Stimulated activated CD4-positive, alpha-beta T cell treated with anti-CD3 and anti-CD28 coated beads, Interleukin-1b, Interleukin-23, amount 100 ng/mL, for 1 hour (primary cell): ENCODE measurements at places on chromosomes 12 and 14.

DNA sequence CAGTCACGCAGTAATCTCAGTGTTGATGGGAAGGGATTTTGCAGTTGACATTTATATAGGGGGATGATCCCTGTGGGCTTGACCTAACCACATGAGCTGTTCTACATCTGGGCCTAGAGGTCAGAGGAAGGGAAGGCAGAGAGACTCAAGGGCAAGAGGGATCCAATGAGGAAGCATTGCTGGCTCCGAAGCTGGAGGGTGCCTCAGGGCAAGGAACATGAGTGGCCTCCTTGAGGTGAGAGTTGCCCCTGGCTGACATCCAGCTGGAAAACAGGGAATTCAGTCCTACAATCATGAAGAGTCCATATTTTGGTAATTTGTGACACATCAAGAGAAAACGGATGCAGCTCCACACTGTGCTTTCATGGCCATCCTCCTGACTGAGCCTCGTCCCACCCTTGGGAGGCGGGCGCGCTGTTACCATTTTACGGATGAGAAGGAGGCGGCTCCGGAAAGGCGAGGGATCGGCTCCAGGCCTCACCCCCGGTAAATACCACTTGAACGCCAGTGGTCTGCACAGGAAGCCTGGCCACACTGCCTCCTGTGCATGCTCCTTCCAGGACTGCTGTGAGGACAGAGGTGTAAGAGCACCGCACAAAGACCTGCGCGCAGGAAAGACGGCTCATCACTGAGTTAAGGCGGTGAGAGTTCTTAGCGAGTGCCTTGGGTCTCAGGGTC, 18.5 kb upstream of the FKBP4 start:
- no peak for DNase-seq

GRCh38 chr14:46488374-46488773, 163.2 kb downstream of the RPL10L start:
- DNase-seq, result no peak

- no peak for DNase-seq
These were observed 69.3 kb downstream of the GALNT9 start for GRCh38 chr12:132259872-132260695.

GRCh38 chr12:10214136-10214894, 1.6 kb downstream of the GABARAPL1 start:
- no peak for DNase-seq

- DNase-seq, result no peak
These were observed 107.0 kb downstream of the VRK1 start for GRCh38 chr14:96904201-96904600.

DNA sequence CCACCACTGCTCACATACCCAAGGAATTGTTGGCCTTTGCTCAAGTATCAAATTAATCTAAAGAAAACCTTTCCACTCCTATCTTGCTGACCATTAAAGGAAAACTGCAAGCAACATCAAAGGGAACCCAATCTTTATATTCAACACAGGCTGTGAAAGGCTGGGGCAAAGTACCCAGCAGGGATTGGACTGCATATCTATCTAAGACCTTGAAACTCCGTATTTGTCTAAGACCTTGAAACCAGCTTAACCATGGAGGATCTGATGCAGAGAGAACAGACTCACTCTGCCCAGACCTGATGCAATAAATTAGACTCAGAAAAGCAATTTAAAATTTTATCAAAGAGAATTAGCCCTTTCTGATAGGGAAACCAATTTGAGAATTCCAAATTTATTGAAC, 102.2 kb downstream of the DIO2 start:
- DNase-seq, result no peak

DNA sequence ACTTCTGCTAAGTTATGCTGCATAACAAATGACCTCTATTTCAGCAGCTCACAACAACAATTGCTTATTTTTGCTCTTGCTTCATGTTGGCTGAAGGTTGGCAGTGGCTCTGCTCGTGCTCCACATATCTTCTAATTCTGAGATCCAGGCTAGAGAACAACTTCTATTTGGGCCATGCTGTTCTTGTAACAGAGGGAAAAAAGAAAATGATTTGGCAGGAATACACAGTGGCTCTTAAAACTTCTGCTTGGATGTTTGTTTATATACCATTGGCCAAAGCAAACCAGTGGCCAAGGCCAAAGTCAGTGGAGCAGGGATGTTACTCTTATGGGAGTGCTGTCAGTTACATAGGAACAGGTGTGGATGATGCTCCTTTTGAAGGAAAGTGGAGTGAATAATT, 32.1 kb downstream of the GPHN start:
- DNase-seq, result no peak

GRCh38 chr12:125071456-125071855, 6.2 kb downstream of the AACS start:
- no peak for DNase-seq

DNA sequence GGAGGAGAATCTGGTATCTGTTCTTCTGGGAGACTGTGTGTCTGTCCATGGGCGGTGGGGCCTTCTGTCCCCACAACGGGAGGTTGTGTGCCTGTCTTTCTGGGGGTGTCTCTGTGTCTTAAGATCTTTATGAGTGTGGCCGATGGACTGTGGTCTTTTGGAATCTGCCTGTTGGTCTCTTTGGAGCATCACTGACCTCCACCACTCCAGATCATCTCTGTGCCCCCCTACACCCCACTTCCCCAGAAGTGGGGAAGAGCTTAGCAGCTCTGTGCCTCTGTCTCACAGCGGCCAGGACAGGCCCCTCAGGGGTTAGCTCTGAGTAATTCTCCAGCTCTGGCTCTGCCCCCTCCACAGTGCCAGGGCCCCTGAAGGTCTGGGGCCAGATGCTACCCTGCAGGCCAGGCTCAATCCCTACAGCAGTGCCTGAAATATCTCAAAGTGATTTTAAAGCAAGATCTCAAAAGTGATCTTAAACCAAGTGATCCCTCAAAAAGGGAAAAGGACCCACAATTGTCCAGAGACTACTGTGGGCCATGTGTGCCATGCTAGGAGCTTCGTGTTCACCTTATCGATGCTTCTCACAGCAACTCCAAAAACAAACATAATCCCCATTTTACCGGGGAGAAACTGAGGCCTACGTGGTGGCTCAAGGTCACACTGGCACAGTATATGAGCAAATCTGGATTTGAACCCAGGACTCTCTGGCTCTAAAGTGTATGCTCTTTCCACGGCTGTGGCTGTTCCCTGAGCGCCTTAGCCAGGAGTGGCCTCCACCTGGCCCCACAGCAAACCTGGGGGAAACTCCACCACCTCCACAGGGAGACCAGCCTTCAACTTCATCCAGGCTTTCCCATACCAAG, 26.0 kb upstream of the KRT78 start:
- DNase-seq, result no peak

- no peak for DNase-seq
These were observed 147.2 kb downstream of the HELB start for GRCh38 chr12:66449531-66449930.

- no peak for DNase-seq
These were observed 365.7 kb downstream of the RPS29 start for GRCh38 chr14:49220492-49220891.

- no peak for DNase-seq
These were observed at the start of gene DHH for GRCh38 chr12:49094160-49094974. Gene DHH, minus strand, starts transcription at chr12:49094801. Its CDS starts 289 bp downstream, at chr12:49094512.

- DNase-seq, result no peak
These were observed 163.4 kb downstream of the AKAP6 start for GRCh38 chr14:32492457-32492856.

DNA sequence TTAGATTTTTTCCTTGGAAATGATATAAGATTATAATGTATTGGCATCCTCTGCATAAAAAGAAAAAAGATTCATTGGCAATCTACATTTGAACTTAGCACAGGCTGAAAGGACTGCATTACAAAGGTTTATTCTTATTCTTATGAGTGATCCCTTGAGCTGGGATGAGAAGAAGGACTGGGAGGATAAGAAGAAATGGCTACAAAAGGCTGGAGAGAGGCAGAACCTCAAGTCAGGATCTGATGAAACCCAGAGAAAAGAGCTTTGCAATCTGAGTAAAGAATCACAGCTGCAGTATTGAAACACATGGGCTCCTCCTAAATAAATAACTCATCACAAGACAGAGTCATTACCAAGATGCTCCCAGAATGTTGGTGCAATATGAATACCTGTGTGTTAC, 1635.4 kb upstream of the FLRT2 start:
- DNase-seq, result no peak

- no peak for DNase-seq
These were observed 20.2 kb upstream of the P2RX7 start for GRCh38 chr12:121112496-121112895.

DNA sequence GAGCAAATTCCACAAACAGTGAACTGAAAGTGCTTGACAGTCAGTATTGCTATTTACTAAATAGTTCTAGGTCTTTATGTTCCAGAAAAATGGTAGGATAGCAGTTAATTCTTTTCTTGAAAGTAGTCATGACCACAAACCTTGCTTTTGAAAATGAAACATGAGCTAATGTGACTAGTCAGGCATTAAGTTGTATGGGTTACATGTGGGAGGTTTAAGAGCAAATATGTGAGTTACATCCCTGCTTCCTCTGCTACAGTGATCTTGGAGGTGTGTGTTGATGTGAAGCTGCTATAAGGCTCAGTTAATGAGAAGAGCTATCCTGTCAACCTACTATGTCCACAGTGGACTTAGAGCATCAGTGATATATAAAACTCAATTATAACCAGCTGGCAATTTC, 741.6 kb downstream of the FSCB start:
- no peak for DNase-seq

DNA sequence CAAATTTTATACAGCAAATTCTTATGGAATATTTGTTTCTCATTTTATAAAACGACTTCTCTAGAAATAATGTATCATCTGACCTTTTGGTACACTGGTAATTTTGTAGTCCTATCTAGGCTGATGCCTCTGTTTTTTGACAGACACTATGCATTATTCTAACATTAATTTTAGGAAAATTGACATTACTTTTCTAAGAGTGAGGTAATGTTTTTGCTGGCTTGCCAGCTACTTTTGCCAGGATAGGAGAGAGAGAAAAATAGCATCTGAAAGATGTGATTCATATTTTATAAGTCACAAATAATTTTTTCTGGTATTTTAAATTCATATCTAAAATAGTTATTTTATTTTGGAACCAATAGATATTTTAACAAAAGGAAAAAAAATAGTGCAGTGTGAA, 153.5 kb downstream of the CCDC91 start:
- no peak for DNase-seq

DNA sequence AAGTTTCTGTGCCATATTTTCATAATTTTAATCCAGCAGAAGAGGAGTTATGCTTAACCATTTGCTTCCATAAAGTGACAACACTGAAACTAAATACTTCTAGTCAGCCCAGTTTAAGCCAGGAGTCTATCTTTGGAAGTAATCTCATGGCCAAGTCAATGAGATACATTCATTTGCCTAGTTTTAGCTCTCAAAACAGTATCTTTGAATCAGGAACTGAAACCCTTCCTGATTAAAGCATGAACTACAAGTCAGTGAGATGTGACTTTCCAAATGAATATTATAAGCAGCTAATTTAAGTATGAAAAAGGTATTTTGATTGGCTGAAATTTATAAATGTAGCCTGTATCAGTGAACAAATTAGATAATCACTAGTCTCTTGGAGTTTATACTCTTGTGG, 491.5 kb downstream of the SLC6A15 start:
- DNase-seq, result no peak

DNA sequence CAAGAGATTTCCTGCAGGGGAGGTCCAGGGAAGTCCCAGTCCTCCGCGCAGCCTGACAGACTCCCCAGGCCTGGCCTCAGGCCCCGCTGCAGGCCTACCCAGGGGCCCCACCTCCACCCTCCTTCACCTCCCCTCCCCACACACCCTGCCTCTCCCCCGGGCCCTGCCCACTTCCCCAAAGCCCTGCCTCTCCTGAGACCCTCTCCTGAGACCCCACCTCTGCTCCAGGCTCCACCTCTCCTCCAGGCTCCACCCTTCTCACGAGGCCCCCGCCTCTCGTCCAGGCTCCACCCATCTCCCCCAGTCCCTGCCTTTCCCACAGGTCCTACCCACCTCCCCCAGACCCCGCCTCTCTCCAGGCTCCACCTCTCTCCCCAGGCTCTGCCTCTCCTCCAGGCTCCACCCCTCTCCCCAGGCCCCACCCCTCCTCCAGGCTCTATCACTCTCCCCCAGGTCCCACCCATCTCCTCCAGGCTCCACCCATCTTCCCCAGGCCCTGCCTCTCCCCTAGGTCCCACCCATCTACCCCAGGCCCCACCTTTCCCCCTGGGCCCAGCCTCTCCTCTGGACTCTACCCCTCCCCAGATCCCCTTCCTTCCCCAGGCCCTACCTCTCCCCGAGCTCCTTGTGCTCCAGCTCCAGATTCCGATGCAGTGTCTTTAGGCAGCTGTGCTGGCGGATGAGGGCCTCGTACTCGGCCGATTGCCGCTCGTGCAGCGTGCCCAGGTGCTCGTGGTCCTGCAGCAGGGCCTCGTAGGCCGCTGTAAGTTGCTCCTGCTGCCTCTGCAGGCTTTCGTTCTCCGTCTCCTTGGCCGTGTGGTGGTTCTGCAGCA, 58.8 kb upstream of the GPR68 start:
- peak; percentile 33 for DNase-seq
